ENCODE measurements at places on chromosomes 2 and 18. TPM values are rescaled to one million over a fixed set of nuclear protein-coding genes. Genes with fewer than 3 reads are reported as not detected.

GRCh38 chr2:239470151-239470900 is 69.5 kb upstream of the HDAC4 start:
- DNase-seq: no peak

DNA sequence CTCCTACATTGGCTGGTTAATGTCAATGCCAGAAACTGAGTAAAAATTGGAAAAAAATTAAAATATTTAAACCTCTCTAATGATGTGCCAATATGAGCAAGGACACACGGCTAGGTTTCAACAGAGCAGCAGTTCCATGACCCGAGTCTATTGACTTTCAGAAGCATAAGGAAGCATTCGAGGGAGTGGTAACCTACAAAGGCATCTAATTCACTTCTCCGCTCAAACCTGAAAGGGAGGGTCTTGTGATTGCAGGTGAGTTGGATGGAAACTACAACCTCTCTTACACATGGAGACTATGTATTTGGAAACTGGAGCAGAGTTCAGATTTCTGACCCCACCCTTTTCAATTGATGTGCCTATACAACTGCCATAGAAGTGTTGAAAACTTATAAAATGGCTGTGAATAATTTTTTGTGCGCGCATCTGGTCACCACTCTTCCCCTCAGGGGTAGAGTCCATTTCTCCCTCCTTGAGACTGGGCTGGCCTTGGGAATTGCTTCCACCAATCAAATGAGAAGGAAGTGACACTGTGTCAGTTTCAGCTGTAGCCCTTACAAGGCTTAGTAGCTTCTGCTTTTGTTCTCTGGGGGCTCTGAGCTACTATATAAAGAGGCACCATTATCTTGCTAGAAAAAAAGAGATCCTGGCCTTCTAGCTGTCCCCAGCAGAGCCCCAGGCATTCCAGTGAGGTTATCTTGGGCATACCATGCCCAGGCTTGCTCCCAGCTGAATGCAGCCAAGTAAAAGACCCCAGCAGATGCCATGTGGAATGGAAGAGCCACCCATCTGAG is 278.0 kb downstream of the EPHA4 start:
- DNase-seq: no peak

- no peak for DNase-seq
Measured at GRCh38 chr18:60502591-60502990, 130.0 kb upstream of the MC4R start.

DNA sequence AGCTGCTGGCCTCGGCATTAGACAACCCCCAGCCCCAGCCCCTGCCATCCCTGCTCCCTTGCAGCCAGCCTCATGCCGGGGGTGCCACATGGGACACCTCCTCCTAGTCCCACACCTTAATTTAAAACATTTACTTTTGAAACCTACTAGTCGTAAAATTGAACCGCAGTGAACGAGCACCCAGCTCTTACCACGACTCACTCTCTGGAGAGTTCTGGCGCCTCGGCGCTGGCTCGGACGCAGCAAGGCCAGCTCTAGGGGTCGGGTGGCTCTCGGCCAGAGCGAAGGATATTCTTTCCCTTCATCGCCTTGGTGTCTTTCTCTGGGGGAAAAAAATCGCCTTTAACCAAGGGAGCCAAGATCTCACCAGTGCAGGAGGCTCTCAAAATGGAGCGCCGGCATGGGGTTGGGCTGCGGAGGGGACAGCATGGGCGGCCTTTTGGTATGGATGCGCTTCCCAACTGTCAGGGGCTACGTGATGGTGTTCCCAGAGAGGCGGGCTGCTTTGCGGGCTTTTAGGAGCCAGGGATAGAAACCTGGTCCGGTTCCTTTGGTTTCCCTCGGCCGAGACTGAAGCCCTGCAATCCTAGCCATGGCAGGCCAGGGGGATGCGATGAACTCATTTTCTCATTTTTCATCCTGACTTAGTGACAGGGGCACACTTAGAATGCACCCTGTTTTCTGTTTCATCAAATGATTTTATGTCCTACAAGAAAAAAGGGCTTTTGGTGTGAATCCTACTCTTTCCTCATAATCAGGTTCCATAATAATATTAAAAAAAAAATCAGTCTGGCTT is 2.0 kb downstream of the HPCAL1 start:
- DNase-seq: peak; percentile 51

- no peak for DNase-seq
Measured at GRCh38 chr2:241001413-241002274, 3.2 kb downstream of the SNED1 start.

DOK6 gene
- 3.8 TPM for total RNA-seq

SMAD2 gene
- total RNA-seq: 147 TPM

- no peak for DNase-seq
Measured at GRCh38 chr18:45437366-45437765, 177.9 kb upstream of the SLC14A2 start.

All from kidney (tissue), 22 donors.